ENCODE measurements at places on chromosomes 3 and 15.
A peak's percentile ranks its signal among the peaks of the same experiment; 100 is the strongest.

- no peak for DNase-seq
Observed at GRCh38 chr3:64848822-64849221, 161.0 kb upstream of the ADAMTS9 start.

DNA sequence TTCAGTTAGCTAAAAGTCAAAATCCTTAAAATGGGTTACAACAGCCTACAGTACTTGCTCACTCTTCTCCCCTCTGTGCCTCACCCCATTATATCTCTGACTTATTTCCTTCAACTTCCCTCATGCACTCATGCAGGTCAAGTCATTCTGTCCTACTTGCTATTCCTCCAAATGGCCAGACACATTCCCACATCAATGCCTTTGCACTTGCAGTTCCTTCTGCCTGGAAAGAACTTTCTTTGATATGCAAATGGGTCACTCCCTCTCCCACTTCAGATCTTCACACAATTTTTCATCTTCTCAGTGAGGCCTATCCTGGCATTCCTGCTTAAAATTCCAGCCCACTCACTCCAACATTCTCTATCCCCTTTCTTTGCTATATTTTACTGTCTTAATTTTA lies 547.2 kb upstream of the TGFBR2 start:
- no peak for DNase-seq

DNA sequence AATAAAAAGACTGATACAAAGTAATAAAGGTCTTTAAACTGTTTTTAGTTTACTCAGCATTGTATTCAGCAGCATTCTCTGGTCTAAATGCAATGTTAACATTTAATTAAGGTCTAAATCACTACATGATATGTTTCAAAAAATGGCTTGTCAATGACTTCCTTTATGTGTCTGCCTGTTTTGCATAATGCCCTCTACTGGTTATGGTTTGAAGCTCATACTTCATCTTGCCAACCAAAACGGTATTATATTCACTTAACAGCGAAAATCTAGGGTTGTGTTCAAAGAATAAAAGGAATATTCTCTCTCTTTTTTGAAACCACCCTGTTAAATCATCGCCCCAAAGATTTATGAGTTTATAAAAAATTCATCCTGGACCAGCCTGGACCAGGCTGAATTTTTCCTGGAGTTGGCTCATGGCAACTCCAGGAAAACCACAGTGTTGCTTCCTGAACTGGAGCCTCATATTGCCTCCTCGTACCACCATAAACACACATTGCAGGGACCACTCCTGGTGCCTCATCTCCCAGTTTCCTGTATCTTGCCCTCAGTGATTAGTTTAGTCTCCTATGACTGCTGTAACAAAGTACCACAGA lies 6.7 kb upstream of the NCEH1 start:
- peak; percentile 17 for DNase-seq

DNA sequence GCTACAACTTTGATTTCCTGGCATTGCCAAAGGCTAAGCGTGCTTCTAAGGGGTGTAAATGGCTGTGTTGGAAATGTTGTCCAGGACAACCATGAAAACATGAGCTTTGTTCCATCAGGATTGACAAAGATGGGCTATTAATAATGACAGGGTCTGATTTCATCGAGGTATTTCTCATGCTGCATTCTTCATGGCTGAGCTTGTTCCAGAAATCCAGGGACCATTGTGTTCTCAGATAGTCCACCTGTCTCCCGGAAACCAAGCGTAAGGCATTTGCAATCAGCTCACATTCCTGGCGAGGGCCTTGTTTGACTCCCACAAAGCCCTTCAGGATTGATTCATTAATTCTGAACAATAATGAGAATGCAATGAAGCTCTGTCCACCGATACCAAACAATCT lies 111.3 kb downstream of the CD47 start:
- DNase-seq = no peak

GRCh38 chr3:126995926-126996512 lies 13.1 kb downstream of the PLXNA1 start:
- no peak for DNase-seq

- DNase-seq = no peak
Observed at GRCh38 chr3:163011596-163011995, 1515.0 kb downstream of the OTOL1 start.

DNA sequence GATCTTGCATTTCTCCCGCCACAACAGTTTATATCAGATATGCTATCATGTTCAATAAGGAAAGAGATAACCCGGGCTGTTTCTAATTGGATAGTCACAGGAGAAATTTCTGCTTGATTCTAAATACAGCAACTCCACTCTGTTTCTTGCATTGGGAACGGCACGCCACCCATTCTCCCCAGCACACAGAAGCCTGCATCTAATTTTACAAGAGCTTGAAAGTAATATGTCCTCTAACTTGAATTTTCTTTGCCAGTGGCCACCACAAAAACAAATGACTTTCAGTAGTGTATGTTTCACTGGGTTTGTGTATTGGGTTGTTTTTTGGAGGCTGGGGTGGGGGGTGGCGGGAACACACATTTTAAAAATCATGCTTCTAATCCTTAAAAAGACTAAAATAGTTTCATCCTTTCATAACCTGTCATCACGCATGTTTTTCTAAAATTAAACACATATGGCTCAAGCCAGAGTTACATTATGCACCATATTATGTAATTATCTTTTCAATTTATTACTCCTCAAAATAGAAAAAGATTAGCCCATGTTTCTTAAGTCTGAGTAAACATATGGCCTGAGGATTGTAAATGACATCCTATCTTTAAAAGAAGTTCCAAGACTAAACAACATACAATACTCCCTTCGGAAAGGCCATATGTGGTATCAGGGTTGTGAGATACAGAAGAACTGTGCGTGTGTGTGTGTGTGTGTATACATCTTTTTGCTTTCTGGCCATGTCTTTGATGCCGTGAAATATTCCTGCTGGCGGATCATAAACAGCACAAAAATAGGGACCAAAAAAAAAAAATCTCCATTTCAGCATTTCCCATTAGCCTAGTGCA lies 176.3 kb downstream of the FOXP1 start:
- peak; percentile 12 for DNase-seq

DNA sequence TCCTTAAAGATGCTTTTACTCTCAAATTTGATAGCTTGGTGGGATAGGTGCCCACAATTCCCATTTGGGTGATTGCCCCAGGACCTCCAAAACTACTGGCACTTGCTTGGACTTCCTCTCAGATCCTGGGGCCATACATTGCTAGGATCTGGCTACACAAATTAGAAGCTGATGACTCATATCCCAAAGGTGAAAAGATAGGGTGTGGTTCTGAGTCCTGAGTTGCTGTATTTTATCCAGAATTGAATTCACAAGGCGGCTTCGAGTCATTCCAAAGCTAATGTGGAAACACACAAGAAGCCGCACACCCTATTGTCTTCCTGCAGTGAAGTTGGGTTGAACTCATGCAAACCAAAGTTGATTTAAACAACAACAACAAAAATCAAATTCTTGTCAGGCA lies 53.4 kb downstream of the DUT start:
- DNase-seq = no peak
